DMS53 (cell line): ENCODE measurements at places on chromosomes 11 and 22.

GRCh38 chr22:20429254-20430100 lies 8.1 kb downstream of the SCARF2 start:
- peak; percentile 60 for DNase-seq

DNA sequence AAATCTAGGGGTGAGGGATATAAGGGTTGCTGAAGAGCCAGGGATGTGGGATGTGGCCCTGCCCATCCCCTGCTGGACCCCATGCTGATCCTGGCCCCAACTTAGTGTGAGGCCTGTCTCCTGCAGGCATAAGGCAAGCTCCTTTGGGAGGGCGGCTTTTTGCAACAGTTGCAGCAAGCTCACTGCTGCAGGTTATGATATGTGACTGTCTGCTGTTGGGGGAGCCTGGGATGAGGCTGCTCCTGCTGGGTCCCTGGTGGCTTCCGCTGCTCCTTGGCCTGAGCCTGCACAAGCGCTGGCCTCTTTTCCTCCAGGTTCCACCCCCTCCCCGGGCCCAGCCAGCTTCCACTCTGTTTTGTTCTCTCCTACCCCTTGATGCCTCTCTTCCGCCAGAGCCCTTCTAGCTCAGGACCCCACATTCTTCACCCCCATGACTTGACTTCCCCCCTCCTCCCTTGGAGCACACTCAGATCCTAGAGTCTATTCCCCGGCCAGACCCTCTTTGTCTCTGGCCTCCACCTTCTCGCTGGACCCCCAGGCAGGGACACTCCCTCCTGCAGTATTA lies 35.0 kb upstream of the SYT13 start:
- no peak for DNase-seq

DNA sequence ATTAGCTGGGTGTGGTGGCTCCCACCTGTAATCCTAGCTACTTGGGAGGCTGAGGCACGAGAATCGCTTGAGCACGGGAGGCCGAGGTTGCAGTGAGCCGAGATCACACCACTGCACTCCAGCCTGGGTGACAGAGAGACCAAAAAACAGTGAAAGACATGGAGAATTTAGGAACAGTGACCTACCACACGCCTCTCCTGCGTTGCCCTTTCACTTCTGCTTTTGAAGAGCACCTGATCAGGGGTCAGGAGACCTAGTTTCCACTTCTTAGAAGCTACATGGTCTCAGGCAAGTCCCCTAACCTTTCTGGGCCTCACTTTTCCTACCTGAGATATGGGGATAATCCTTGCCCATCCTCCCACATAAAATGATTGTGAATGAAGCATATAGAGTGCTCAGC lies 12.2 kb downstream of the SLC35C1 start:
- no peak for DNase-seq

- DNase-seq = no peak
Measured at GRCh38 chr11:88320149-88320559, 17.4 kb downstream of the CTSC start.

DNA sequence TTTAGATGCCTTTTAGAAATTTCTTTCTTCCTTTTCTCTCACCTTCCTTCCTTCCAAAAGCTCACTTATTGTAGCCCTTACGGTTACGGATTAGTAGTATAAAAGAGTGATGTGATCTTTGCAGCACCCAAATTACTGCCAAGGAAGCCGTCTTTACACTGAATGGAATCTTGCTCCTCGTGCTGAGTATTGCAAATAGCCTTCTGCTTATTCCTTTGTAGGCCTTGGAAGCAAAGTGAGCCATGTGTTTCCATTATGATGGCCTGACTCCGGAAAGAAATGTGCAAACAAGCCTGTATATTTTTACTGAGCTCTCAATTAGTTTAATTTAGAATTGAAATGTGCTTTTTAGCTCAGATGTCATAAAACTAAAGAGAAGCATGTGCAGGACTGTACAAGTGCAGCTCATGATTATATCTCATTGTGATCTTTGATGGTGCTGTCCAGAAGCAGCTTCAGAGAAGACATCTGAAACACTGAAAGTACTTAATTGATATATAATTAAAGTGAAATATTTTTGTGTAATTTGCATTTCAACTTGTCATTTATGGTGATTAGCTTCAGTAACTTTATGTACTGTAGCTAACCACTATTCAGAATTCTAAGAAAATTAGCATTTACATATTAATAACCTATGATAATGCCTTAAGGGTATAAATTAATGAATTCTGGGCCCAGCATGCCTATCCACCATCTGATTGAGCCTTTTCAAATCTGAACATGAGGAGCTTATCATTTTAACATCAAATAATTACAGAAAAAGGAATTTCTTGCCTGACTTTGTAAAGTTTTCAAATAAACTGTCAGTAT lies 129.3 kb downstream of the GRIA4 start:
- DNase-seq = no peak

- DNase-seq = no peak
Measured at GRCh38 chr22:41271787-41272186, 14.2 kb downstream of the RANGAP1 start.

- peak; percentile 25 for DNase-seq
Measured at GRCh38 chr22:42022162-42022847, 23.7 kb downstream of the WBP2NL start.

DNA sequence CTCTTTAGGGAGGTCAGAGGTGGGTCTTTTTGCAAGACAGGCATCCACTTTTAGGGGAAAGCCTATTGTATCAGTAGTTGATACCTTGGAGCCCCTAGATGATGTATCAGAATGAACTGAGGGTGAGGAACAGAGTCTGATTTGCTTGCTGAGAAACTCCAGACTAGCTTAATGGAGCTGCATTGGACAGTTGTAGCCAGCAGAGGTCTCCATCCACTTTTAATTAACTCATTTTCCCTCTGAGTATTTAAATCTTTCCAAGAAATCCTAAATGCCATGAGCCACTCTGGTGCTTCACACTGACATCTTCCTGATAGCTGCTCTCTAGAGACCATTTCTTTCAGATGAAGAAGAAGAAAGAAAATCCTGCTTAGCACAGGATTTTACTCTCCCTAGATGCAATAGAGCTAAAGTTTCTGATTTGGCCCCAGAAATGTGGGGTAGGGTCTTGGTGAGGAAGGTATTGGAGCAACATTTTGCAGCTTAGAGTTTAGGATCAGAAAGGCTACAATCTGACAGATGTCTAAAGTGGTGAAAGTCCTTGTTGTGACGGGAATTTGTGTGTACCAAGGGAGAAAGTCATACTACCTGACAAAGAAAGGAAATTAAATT lies 38.0 kb downstream of the EXT2 start:
- DNase-seq = peak; percentile 41

GRCh38 chr11:64877390-64878222 lies 815 bp downstream of the EHD1 start:
- peak; percentile 37 for DNase-seq

GRCh38 chr11:109783014-109783413 lies 310.2 kb upstream of the ZC3H12C start:
- DNase-seq = no peak

- no peak for DNase-seq
Measured at GRCh38 chr11:69515271-69516245, 34.1 kb downstream of the LINC01488 start.

GRCh38 chr22:36660931-36661330 lies 42.6 kb downstream of the CACNG2 start:
- DNase-seq = no peak

GRCh38 chr11:31617246-31617645 lies 107.7 kb downstream of the ELP4 start:
- no peak for DNase-seq

- DNase-seq = peak; percentile 8
Measured at GRCh38 chr11:114354076-114354475, 46.2 kb downstream of the C11orf71 start.

GRCh38 chr11:65189191-65189590 lies 7.5 kb downstream of the CAPN1 start:
- no peak for DNase-seq

GRCh38 chr11:10107497-10107896 lies 186.5 kb downstream of the SBF2 start:
- no peak for DNase-seq

GRCh38 chr11:95344932-95345642 lies 114.1 kb upstream of the SESN3 start:
- no peak for DNase-seq

DNA sequence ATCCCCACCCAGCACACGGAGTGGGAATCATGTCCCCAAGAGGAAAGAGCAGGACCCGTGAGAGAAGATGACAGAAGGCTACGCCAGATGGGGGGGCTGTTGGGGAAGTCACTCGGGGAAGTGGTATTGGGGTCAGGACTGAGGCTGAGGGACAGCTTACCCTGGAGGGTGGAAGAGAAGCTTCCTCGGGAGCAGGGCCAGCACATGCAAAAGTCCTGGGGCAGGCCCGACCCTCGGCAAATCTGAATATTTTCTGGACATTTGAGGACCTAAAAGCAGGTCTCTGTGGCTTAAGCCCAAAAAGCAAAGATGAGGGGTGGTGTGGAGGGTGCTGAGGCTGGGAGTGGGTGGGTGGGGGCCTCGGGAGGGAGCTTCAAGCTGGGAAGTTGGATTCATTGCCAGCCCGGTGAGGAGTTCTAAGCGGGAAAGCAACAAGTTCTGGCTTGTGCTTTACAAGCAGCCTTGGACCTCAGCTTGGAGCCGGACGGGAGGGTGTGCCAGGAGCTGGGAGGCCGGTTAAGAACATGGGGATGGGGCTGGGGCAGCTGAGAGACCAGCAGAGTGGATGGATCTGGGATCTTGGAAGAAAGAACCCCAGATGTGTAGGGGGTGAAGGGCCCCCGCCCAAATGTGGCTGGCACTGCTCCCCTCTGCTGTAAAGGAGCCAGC lies 34.9 kb downstream of the GRAMD4 start:
- DNase-seq = no peak

- DNase-seq = peak; percentile 78
Measured at GRCh38 chr11:129960216-129961214, 42.1 kb downstream of the PRDM10 start.

GRCh38 chr11:69721745-69722144 lies 17.9 kb upstream of the FGF19 start:
- DNase-seq = peak; percentile 49

DNA sequence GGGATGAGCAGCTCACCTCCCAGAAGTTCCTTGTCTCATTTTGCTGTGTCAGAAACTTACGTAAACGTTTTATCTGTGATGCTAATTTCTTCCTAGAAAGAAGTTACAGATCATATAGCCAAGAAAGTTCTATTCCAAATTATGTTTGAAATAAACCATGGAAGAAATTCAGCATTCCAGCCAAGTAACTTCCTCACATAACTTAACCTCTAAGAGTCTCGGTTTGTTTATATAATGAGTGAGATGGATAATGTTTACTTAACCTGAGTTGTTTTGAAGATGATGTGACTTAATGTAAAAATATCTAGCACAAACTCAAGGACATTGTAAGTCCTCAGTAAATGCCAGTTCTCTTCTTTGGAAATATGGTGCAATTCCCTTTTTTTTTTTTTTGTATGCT lies 8.9 kb upstream of the MUC15 start:
- peak; percentile 16 for DNase-seq

DNA sequence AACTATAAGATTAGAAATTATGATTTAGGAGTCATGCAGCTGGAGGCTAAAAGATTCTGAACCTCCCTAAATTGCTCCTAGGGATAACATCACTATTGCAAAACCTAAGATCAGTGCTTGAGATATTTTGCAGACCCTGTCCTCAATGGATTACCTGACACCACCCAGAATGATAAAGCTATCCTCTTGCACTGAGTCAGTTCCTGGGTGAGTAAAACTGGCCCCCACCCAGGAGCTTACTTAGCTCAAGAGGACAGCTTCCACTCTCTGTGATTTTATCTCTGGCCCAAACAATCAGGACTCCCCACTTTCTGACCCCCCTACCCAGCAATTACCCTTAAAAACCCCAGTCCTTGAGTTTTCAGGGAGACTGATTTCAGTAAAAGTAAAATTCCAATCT lies 2074.4 kb upstream of the RAG2 start:
- DNase-seq = no peak

GRCh38 chr22:19359554-19360299 lies 68.2 kb upstream of the CLTCL1 start:
- no peak for DNase-seq
